ENCODE measurements at places on chromosomes 16 and 17.

DNA sequence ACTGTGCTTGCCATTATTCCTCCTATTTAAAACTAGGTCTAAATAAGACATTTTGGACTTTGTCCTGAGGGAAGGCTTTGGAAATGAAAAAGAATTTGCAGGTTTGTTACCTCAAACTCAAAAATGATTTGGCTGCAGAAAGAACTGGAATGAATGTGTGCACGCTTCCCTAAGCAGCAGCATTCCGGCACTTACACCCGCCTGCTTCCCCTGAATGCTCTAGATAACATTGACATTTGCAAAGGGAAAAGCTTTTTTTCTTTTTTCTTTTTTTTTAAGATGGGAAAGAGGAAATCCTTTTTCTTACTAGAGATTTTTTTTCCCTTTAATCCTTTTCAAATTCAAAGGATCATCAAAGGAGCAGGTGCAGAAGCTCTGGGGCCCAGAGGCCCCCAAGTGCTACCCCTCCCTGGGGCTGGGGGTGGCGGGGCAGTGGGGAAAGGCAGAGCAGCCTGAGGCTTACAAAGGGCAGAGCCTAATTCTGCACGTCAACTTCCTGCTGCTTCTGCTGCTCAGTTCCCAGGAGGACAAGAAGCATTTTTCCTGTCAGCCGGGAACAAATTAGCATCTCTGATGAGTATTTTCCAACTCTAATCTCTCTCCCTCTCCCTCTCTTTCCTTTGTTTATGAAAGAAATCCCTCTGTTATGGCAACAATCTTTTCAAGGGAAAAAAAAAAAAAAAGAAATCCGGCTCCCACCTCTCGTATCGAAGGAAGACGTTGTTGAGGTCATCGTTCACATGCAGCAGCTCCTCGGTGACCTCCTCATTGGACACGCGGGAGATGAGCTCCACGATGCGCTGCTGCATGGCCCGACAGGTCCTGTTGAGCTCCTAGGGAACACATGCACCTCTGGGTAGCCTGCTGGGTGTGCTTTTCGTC, 32.1 kb upstream of the SREBF1 start:
- H3K27ac ChIP-seq: no peak overlapping the region
- no peak for DNase-seq
- peaks cover 2% of the 10 kb centered on the region for H3K27me3 ChIP-seq
- H3K4me3 ChIP-seq: no peak overlapping the region

DNA sequence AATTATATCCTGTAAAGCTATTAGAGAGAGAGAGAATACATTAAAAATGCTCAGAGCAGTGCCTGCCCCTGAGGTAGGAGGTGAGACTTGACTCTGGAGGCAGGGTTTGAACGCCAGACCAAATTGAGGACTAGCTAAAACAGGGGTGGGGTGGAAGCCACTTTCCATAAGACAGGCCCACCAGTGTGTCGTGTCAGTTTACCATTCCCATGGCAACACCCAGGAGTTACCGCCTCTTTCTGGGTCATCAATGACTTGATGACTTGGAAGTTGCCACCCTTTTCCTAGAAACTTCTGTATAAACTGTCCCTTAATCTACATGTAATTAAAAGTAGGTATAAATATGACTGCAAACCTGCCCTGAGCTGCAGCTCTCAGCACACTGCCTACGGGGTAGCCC, 32.0 kb upstream of the ABCC12 start:
- H3K4me1 ChIP-seq: no peaks in the 10 kb centered on the region
- no peak overlapping the region for H3K27ac ChIP-seq
- H3K36me3 ChIP-seq: no peaks in the 10 kb centered on the region
- no peak for DNase-seq
- H3K4me3 ChIP-seq: no peak overlapping the region

- no peaks in the 10 kb centered on the region for H3K27me3 ChIP-seq
- no peak overlapping the region for H3K4me3 ChIP-seq
- no peaks in the 10 kb centered on the region for H3K36me3 ChIP-seq
- no peak for DNase-seq
- H3K4me1 ChIP-seq: no peaks in the 10 kb centered on the region
Observed at GRCh38 chr17:55806745-55807495, 56.1 kb downstream of the PCTP start.

GRCh38 chr17:1732833-1733321, 8.4 kb downstream of the WDR81 start:
- DNase-seq: no peak
- H3K27me3 ChIP-seq: no peaks in the 10 kb centered on the region
- H3K4me1 ChIP-seq: peaks cover 7% of the 10 kb centered on the region
- H3K36me3 ChIP-seq: no peaks in the 10 kb centered on the region
- no peak overlapping the region for H3K4me3 ChIP-seq
- no peak overlapping the region for H3K27ac ChIP-seq

DNA sequence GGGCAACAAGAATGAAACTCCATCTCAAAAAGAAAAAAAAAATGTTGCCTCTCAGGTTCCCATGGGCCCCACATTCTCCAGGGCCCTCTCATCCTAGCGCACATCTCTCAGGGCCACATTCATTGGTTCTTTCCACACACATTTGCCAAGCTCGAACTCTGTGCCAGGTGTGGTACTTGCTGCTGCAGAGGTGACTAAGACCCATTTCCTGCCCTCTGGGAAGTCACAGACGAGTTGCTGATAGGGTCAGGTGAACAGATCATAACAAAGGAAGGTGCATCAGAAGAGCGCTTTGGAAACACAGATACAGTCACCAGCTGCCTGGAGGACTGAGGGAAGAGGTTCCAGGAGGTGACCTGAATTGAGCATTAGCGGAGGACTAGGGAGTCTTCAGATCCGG, 1.0 kb downstream of the GSDMA start:
- no peak overlapping the region for H3K27ac ChIP-seq
- no peak overlapping the region for H3K4me3 ChIP-seq
- no peaks in the 10 kb centered on the region for H3K27me3 ChIP-seq

- H3K27me3 ChIP-seq: no peaks in the 10 kb centered on the region
- peak; percentile 95 for DNase-seq
- no peaks in the 10 kb centered on the region for H3K36me3 ChIP-seq
- H3K4me3 ChIP-seq: no peak overlapping the region
- 0 out of 2 replicates have a peak, but pooled peaks cover 3% of the 10 kb centered on the region for H3K4me1 ChIP-seq
Observed at GRCh38 chr17:33520426-33521330, 227.6 kb upstream of the ASIC2 start.

DNA sequence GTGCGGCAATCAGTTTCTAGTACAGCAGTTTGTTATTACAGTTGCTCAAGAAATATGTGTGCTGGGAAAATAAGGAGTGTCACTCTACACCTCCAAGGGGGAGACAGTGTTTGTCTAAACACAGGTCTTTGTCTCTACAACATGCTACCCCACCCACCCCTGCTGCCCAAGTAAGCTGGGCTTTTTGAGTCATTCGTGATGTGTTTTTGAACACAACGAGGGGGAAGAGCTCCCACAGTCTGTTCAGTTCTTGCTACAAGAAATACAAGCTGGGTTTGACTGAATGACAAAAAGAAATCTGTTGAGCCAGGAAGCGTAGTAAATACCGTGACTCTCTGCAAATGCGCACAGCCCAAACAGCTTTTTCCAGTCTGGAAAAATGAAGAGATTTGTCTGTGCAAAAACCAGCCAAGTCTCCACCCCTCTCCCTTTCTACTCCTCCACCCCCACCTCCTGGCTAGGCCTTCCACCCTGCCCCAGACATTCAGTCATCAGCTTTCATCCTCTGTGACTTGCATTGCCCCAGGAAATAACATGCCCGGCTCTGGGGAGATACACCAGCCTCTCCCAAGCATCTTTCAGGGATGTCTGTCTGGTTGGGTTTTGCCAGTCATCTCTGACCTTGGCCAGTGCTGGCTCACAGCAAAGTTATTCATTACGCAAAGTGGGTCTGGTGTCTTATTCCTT, 25.7 kb downstream of the CHD9 start:
- H3K27me3 ChIP-seq: no peaks in the 10 kb centered on the region
- peaks cover 21% of the 10 kb centered on the region for H3K4me1 ChIP-seq
- no peak for DNase-seq
- no peak overlapping the region for H3K27ac ChIP-seq
- no peaks in the 10 kb centered on the region for H3K36me3 ChIP-seq

DNA sequence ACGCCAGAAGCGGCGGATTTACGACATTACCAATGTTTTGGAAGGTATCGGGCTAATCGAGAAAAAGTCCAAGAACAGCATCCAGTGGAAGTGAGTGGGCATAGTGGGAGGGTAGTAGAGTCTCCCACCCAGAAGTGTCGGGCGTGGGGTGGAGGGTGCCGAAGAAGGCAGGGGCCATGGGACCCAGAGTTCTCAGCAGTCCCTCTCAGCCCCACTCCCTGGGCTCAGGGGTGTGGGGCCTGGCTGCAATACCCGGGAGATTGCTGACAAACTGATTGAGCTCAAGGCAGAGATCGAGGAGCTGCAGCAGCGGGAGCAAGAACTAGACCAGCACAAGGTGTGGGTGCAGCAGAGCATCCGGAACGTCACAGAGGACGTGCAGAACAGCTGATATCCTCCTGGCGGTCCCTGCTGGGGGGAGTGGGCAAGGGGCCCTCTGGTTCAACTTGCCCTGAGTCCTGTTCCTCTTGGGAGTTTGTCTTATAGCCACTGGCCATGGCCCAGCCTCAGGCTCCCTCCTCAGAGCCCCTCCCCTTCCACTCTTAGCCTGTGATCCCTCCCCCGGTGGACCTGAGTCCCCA, 916 bp downstream of the E2F4 start:
- H3K27me3 ChIP-seq: no peaks in the 10 kb centered on the region
- H3K4me3 ChIP-seq: peak overlapping the region; percentile 98
- no peak for DNase-seq
- peaks cover under 1% of the 10 kb centered on the region for H3K4me1 ChIP-seq
- peak overlapping the region; percentile 41 for H3K27ac ChIP-seq

DNA sequence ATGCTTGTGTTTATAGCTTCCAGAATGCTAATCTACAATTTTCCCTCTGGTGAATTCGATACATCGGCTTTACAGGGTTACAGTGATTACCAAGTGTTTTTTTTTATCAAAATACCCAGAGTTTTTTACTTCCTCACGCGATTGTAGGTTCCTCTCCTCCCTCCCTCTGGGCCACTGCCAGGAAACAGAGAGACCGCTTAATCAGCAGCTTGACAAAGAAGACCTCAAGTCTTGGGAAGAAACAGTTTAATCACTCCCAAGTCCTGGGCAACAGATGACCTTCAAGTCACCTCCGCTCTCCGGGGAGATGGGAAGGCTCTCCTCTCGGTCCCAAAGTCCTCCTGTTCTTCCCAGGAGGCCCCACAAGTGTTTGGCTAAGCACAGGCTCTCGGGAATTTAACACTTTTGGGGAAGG, 23.5 kb downstream of the SMTNL2 start:
- no peaks in the 10 kb centered on the region for H3K36me3 ChIP-seq
- H3K27me3 ChIP-seq: no peaks in the 10 kb centered on the region
- no peak overlapping the region for H3K27ac ChIP-seq
- no peak for DNase-seq
- 0 out of 2 replicates have a peak, but pooled peaks cover 2% of the 10 kb centered on the region for H3K4me1 ChIP-seq
- H3K4me3 ChIP-seq: no peak overlapping the region

GRCh38 chr16:5027575-5028235, 6.0 kb downstream of the NAGPA start:
- peaks cover 2% of the 10 kb centered on the region for H3K27me3 ChIP-seq
- H3K4me1 ChIP-seq: 0 out of 2 replicates have a peak, but pooled peaks cover 4% of the 10 kb centered on the region
- no peak for DNase-seq

DNA sequence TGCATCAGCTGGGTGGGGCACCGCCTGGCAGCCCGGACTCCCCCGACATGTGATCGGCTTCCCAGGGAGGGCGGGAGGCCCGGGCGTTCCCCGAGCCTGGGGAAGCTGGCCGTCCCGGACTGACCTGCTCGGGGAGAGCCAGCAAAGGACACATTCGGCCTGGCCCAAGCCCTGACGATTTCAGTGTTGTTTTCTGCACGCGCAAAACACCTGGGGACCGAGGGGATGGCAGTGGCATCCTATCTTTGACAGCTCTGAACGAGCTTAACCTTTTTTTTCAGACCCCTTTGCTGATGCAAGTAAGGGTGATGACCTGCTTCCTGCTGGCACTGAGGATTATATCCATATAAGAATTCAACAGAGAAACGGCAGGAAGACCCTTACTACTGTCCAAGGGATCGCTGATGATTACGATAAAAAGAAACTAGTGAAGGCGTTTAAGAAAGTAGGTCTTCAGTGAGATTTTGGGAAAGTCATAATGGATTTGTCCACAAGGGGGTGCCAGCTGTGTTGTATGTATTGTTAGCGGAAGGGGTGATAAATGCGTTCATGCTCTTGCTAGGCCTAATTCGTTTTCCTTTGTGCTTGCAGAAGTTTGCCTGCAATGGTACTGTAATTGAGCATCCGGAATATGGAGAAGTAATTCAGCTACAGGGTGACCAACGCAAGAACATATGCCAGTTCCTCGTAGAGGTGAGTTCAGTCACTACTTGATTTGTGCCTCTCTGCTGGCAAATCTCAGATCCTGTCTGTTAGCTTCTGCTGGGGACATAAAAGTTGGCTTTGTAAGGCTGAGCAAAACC, 1.0 kb downstream of the EIF1 start:
- peak overlapping the region; percentile 92 for H3K4me3 ChIP-seq
- H3K36me3 ChIP-seq: peaks cover 38% of the 10 kb centered on the region
- peaks cover 3% of the 10 kb centered on the region for H3K4me1 ChIP-seq
- H3K27me3 ChIP-seq: no peaks in the 10 kb centered on the region
- no peak for DNase-seq

GRCh38 chr17:67679721-67680120, 38.0 kb upstream of the NOL11 start:
- DNase-seq: no peak
- no peak overlapping the region for H3K27ac ChIP-seq
- no peak overlapping the region for H3K4me3 ChIP-seq
- H3K36me3 ChIP-seq: no peaks in the 10 kb centered on the region
- H3K4me1 ChIP-seq: no peaks in the 10 kb centered on the region

DNA sequence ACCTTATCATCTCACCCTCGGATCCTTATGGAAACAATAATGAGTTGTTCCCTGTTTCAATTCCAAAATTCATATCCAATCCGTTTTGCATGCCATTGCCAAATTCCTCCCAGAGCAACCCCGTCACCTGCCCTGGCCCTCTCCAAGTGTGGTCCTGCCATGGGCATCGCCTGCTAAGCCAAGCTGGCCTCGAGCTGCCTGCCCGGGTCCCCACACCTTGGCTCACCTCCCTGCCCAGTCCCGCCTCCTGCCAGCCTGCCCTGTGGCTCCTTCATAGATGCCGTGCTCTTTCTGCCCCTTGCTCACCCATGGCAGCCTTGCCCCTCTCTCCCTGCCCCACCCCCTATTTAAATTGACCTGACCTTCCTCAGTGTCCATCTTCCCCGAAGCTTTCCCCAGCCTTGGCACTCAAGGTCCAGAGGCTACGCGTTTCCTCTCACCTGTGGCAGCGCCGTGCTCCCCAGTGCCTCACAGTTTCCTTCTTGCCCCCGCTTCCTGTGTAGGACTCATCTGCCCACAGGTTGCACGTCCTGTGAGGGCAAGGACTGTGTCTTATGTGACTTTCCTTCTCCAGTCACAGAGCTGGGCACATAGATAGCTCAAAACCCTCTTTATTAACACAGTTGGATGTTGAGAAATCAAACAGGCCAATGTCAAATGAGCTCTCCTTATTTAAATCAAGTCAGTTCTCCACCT, 12.7 kb downstream of the MAPT start:
- H3K36me3 ChIP-seq: no peaks in the 10 kb centered on the region
- no peak for DNase-seq

DNA sequence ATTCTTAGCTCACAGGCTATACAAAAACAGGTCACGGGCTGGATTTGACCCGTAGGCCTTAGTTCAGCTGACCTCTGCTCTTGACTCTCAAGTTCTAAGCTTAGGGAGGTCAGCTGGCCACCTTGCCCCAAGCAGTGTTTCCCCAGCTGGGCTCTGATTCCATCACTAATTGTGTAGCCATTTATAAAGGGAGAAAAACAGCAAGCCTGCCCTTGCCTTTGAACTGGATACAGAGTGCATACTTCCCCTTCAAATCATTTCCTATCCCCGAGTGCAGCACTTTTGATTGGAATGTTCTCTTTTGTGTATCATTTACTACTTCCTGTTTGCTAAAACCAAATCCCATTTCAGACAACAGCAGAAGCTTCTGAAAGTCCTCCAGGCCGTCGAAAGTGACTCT, 153.6 kb downstream of the KATNIP start:
- DNase-seq: no peak
- H3K27me3 ChIP-seq: no peaks in the 10 kb centered on the region
- no peak overlapping the region for H3K27ac ChIP-seq
- no peaks in the 10 kb centered on the region for H3K36me3 ChIP-seq
- no peak overlapping the region for H3K4me3 ChIP-seq
